ENCODE measurements at places on chromosomes 4 and X. TPM values are rescaled to one million over a fixed set of nuclear protein-coding genes. Genes with fewer than 3 reads are reported as not detected.

- no peak for DNase-seq
These were observed 130.9 kb upstream of the RPS6KA3 start for GRCh38 chrX:20397587-20397986.

GRCh38 chr4:113327494-113327893 lies 278.0 kb downstream of the ANK2 start:
- DNase-seq, result no peak

DNA sequence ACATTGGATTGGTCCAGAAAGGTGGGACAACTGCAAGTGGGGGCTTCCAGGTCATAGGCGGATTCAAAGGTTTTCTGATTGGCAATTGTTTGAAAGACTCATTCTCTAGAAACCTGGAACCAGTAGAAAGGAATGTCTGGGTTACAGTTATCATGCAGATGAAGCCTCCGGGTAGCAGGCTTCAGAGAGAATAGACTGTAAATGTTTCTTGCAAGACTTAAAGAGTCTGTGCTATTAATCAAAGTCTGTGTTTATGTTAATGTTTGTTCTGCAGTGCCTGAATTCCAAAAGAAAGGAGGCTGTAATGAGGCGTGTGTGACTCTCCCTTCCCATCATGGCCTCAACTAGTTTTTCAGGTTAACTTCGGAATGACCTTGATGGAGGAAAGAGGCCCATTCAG lies 43.9 kb upstream of the GC start:
- DNase-seq, result no peak

DNA sequence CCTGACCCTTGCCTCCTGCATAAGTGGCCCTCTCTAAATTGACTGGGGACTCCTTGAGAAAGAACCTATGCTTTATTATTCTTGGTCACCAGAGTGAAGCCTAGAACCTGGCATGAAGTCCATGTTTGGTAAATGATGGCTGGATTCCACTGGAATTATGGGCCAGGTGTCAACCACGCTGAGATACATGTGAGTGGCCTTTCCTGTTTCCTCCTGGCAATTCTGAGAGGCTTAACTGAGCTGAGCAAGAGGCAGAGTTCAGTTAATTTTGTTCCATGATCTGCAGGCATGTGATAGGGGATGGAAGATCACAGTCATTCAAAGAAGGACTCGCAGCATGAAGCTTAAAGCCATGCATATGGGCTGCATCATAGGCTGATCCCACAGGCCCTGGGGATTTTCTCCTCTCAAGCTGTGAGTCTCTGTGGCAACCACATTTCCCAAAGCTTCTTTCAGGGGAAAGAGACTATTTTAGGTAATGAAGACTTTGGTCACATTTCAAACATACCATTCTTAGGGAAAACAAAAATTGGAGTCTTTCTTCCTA lies 69.4 kb upstream of the CLNK start:
- DNase-seq, result no peak

DNA sequence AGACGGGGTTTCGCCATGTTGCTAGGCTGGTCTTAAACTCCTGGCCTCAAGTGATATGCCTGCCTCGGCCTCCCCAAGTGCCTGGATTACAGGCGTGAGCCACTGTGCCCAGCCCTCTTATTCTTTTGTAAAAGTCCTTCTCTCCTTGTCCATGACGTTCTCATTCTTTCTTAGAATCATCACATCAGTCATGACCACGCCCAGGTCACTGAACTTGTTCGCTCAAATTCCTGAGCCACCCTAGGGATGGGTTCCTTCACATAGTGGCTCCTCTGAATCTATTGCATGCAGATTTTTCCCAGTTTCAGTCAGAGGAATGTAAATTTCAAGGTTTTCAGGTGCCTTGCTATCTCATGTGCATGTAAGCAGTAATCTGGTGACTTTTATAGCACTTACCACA lies 15.7 kb downstream of the JADE1 start:
- DNase-seq, result no peak

DNA sequence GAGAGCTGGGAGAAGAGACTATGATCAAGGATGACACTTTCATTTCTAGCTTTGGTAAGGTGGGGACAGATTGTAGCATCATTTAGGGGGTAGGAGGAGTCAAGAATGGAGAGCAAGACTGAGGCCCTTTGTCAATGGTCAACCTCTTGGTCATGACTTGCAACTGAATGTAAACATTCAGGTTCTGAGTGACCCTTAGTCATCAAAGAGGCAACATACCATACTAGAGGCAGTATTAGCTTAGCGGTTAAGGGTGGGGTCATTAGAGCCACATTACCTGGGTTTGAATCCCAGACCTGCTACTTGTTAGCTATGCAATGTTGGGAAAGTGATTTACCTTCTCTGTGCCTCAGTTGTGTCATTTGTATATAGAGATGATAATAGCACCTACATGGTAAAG lies 76.5 kb downstream of the MED28 start:
- no peak for DNase-seq

DNA sequence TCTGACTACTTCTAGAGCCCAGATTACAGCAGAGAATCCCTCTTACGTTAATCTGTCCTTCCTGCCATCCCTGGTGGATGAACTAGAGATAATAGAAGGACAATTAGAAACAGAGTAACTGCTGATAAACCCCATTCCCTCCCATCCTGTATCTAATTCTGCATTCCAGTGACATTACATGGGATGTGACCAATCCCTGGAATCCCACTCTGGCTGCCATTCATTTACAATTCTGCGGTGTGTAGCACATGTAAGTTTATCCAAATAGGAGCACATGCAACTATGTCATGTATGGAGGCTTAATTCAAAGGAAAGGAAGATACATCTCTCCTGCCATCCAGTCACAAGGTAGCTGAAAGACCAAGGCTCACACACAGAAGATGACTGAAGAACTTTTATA lies 339.5 kb downstream of the GPAT3 start:
- no peak for DNase-seq

The SLIT2 gene
- total RNA-seq, result not detected
